ENCODE measurements at places on chromosomes 1 and 21.

DNA sequence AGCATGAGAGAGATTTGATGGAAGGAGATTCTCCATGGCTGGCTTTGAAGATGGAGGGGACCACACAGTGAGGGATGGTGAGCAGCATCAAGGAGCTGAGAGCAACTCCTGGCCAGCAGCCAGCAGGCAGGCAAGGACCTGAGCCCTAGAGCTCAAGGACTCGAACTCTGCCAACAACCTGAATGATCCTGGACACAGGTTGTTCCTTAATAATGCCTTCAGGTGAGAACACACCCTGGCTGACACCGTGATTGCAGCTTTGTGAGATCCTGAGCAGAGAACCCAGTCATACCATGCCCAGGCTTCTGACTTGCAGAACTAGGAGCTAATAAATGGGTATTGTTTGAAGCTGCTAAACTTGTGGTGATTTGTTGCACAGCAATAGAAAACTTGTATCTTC lies 183.1 kb downstream of the LMX1A start:
- DNase-seq = no peak

DNA sequence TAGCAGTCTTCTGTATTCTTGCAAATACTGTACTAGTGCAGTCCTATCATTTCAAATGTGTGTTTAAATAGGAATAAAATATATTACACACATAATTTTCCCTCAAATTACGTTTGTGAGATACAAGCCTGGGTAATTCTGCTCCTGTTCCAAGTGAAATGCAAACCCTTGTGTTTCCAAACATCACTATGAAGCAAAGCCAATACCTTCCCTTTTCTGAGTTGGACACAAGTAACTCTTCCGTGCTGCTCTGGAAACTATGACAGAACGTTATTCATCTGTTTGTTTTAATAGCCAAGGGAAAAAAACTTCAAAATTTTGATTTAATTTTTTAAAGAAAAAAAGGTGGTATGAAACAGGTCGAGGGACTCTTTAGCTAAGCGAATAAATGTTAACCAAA lies 73.7 kb upstream of the UBE2U start:
- DNase-seq = no peak

DNA sequence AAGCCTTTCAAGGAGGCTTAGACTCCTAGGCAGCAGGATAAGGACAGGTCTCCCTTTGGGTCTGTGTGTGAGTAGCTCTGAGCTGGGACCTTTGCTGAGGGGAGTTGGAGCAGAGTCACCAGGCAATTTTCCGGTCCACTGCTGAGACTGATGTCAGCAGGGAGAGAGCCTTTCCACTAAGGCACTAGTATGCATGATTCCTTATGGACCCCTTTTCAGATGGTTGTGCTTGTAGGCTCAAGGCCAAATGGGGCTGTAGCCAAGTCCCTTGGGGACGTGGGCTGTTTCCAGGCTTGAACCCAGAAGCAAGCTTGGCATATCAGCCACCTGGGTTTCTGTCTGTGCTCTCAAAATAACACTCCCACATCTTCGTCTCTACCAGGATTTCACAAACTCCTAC lies 73.0 kb downstream of the CCDC18 start:
- peak; percentile 53 for DNase-seq

DNA sequence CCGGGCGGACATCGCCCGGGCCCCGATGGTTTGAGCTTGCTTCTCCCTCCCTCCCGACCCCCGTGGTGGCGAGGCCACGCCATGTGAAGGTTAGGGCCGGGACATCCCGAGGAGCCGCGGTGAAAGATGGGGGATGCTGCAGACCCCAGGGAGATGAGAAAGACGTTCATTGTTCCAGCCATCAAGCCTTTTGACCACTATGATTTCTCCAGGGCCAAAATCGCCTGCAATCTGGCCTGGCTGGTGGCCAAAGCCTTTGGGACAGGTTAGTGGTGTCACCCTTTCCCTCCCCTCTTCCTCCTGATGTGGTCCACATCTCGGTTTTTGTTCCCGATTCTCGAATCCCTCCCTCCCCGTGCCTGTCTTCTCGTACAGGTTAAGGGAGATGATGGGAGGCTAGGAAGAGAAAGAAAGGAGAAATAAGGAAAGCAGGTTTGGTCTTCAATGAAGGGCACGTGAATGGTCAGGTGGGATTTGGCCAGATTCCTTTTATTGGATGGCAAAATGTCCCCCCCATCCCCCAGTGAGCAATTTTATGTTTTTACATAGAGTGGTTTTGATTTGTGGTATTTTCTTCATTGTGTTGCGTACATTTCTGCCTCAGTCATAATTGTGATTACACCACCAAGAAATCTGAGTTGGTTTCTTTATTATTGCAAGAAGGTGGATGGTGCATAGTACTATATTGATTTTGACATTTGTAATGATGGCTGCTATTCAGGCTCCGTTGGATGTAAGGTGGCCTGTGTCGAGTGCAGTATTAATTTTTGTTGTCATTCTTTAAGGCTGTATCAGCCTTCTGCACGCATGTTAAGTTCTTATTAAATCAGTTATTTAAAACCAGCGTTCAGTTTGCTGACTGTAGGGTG lies 1.2 kb downstream of the CAMSAP2 start:
- DNase-seq = no peak

DNA sequence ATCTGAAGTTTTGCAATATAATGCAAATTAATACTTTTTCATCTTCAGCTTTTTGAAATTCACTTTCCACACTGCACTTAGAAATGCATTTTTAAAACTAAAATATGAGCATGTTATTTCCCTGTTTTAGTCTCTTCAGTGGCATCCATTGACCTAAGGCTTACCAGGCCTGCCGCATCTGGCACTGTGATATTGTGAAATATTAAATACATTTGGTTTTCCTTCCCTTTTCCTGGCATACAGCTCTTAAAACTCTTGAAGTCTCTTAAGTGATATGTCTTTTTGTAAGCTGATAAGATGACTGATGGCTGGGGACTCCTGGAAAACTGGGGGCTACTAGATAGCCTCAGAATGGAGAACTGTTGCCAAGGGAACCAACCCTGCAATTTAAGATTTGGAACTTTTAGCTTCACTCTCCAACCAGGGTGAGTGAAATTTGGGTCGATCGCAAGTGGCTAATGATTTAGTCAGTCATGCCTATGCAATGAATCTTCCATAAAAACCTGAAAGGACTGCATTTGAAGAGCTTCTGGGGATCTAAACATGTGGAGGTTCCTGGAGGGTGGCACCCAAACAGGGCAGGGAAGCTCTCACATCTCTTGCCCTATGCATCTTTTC lies 75.5 kb upstream of the PDC start:
- no peak for DNase-seq

DNA sequence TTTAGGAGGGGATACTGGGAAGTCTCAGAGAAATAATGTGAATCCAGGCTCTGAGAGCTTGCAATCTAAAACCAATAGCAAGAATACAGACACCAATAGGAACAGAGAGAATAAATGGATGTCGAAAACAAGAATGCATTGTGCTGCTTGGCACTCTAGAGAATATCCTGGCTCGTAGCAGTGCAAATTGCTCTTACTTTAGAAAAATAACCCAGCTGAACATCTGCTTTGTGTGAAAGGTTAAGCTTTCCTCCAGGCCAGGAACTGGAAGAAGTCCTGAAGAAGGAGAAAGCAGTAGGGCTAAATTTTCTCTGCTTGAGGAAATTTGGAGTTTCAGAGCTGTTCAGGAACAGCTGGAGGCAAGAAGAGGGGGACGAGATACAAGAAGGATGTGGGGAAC lies 382.3 kb downstream of the HHIPL2 start:
- no peak for DNase-seq

GRCh38 chr1:111222308-111223125 lies 5.0 kb upstream of the CHI3L2 start:
- peak; percentile 2 for DNase-seq

GRCh38 chr1:149849111-149849946 lies 50.0 kb upstream of the BOLA1 start:
- DNase-seq = no peak

- DNase-seq = no peak
Measured at GRCh38 chr1:205585169-205585834, 46.5 kb downstream of the ELK4 start.

DNA sequence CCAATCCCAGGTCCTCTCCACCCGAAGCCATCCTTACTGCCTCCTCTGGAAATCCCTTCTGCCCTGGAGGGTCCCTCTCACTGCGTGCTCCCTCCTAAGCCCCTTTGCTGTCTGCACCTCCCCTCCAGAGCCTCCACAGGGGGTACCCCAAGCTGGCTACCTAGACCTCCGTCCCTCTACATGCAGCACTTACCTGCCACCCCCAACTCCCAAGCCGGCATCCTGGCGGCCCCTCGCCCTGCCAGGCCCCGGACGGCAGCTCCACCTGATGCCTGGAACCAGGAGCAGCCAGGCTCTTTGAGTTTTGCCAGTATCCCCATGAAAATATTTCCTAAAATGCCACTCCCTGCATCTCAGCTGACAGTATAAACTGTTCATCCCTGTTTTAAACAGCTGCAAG lies 4.1 kb downstream of the PRDM15 start:
- DNase-seq = no peak

DNA sequence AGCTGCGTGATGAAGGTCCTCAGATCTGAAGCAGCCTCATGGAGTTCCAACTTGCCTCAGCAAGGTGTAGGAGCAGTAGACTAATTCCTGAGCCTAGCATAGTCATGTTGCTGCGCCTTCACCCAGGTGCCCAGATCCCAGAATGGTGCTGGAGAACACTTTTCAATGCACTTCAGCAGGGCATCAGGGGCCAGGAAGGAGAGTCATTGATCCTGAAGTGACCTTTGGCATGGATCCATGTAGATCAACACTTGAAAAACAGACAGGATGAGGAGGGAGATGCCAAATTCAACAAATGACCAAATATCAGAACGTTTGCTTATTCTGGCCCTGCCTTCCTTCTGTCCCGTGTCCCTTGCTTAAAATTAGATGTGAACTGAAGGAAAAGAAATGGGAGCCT lies 91.9 kb downstream of the LEPR start:
- DNase-seq = no peak

- DNase-seq = no peak
Measured at GRCh38 chr1:6360117-6360496, 33.5 kb downstream of the ACOT7 start.

DNA sequence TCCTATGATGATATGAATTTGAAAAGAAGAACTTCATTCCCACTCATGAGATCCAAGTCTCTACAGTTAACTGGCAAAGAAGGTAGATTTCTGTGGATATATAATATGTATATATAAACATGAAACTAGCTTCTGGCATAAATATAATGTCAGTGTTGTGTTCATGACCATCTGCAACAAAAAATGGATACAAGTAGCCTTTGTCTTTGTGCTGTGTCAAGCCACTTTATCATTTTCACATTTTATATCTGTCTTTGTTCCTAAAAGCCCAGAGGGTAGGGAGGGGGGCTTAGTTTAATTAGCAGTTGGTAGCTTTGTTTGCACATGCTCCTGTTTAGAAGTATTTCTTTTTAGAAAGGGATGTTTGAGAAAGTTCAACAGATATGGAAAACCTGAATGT lies 56.2 kb upstream of the FASLG start:
- DNase-seq = no peak

DNA sequence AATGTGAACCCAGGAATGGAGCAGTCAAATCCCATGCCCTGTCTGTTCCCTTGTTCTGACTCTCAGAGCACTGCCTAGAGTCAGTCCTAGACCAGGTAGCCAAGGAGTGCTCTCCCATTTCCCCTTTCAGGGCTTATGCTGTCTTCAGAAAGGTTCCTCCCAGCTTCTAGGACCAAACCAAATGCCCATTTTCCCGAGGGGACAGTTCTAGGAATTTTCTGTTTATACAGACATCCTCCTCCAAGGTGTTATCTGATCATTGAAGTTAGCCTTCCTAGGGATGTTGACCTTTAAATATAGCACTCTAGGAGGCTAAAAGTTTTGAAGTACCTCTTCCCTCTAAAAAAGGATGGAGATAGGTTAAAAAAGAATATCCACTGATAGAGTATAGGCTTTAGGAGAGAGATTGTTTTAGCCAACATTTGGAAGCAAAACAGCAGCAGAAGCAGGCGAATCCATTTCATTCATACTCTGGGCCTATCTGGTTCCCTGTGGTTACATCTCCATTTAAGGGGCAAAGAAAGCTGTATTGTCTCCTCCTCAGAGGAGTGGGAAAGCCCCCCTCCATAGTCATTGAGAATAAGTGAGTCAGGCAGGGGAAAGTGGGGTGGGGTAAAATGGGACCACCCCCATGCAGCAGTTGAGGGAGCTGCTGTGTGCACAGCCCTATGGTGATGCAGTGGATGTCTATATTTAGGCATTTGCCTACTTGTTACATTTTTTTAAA lies 126.5 kb downstream of the SPATA46 start:
- DNase-seq = no peak

- DNase-seq = no peak
Measured at GRCh38 chr1:244248426-244248825, 197.3 kb downstream of the ZBTB18 start.

- DNase-seq = no peak
Measured at GRCh38 chr1:9231648-9232332, 2.8 kb upstream of the H6PD start.

GRCh38 chr1:182003025-182003725 lies 58.3 kb downstream of the ZNF648 start:
- DNase-seq = no peak

- no peak for DNase-seq
Measured at GRCh38 chr1:68320349-68320748, 88.0 kb upstream of the WLS start.

- peak; percentile 83 for DNase-seq
Measured at GRCh38 chr1:152185544-152186391, 26.7 kb upstream of the RPTN start.

GRCh38 chr21:42343963-42344510 lies 6.8 kb downstream of the TFF2 start:
- DNase-seq = no peak

DNA sequence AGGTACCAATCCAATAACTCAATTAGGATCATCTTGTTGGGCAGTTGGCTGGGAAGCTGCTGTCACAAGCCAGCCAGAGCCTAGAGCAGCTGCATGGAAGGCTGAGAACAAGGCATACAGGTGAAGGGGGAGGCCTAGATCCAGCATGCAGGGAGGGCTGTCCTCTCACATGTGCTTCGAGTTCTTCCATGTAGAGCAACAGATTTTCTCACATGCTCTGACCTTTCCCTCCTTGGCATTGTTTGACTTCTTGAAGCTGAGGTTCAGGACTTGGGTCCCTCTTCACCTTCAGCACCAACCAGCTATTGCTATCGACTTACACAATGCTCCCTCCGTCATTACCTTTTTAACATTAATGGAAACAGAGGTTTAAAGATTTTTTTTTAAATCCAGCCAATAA lies 257.7 kb downstream of the ATG4C start:
- DNase-seq = no peak

GRCh38 chr1:78779831-78780230 lies 130.2 kb downstream of the IFI44 start:
- no peak for DNase-seq

All from DMS 273 treated with DMSO at 0.1 percent for 48 hours (cell line).